ENCODE measurements at places on chromosomes 1 and 21. TPM values are rescaled to one million over a fixed set of nuclear protein-coding genes. Genes with fewer than 3 reads are reported as not detected.
A peak's percentile ranks its signal among the peaks of the same experiment; 100 is the strongest.

GPA33 gene
- total RNA-seq: 21.6 TPM

BMP8A gene
- not detected for total RNA-seq

C1orf56 gene
- total RNA-seq: 2.4 TPM

ATP1A2 gene
- total RNA-seq: not detected

GRCh38 chr1:207224666-207225065 lies 96.8 kb upstream of the CD55 start:
- no peak for DNase-seq

- no peak for DNase-seq
Measured at GRCh38 chr1:201827321-201828216, 1.4 kb upstream of the IPO9 start.

DNA sequence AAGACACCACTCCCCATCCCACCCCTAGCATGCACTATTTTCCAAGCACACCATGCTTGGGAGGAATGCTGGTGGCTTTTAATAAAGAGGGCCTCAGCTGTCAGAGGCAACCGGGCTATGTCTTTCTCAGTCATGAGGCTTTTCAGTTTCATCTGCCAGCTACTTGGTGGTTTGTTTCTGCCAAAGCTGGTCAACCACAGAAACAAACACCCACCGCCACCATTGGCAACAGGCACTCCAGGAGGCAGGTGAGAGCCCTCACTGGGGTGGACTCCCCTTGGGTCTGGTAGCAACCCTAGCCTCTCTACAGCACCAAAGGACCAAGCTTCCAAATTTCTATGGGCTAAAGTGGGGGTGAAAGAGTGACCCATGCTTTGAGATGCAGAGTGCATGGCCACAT lies 54.3 kb upstream of the CD1D start:
- no peak for DNase-seq

- peak; percentile 9 for DNase-seq
Measured at GRCh38 chr1:234154320-234155251, 218.7 kb upstream of the COA6 start.

All from CD4-positive, alpha-beta memory T cell (primary cell).